Right atrium auricular region (tissue), 2 donors: ENCODE measurements at places on chromosomes 2 and 18. TPM values are rescaled to one million over a fixed set of nuclear protein-coding genes. Genes with fewer than 3 reads are reported as not detected.

DNA sequence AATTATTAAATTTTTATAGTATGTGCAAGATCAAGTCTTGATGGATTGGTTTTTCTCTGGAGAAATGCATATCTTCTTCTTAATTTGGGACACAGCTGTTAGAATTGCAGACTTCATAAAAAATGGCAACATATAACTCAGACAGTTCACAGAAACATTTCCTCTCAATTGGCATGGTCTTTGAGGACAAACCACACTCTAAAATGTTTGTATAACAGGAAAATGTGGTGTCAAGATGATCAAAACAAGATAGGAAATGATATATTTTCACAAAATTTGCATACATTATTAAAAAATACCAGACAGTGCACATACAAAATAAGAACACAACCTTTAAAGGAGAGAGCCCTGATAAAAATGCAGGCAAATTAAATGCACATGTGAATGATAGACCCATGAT lies 63.9 kb downstream of the ICOS start:
- no peak overlapping the region for H3K27ac ChIP-seq
- H3K36me3 ChIP-seq: no peaks in the 10 kb centered on the region
- no peak overlapping the region for H3K4me3 ChIP-seq
- H3K4me1 ChIP-seq: no peaks in the 10 kb centered on the region
- DNase-seq: no peak

- no peaks in the 10 kb centered on the region for H3K4me1 ChIP-seq
- no peaks in the 10 kb centered on the region for H3K36me3 ChIP-seq
- no peak overlapping the region for H3K4me3 ChIP-seq
Observed at GRCh38 chr2:74011246-74011645, 26.5 kb downstream of the TET3 start.

GRCh38 chr2:44102790-44103562 lies 65.7 kb upstream of the PPM1B start:
- no peak overlapping the region for H3K4me3 ChIP-seq
- DNase-seq: no peak
- no peaks in the 10 kb centered on the region for H3K36me3 ChIP-seq
- H3K27me3 ChIP-seq: no peaks in the 10 kb centered on the region

DNA sequence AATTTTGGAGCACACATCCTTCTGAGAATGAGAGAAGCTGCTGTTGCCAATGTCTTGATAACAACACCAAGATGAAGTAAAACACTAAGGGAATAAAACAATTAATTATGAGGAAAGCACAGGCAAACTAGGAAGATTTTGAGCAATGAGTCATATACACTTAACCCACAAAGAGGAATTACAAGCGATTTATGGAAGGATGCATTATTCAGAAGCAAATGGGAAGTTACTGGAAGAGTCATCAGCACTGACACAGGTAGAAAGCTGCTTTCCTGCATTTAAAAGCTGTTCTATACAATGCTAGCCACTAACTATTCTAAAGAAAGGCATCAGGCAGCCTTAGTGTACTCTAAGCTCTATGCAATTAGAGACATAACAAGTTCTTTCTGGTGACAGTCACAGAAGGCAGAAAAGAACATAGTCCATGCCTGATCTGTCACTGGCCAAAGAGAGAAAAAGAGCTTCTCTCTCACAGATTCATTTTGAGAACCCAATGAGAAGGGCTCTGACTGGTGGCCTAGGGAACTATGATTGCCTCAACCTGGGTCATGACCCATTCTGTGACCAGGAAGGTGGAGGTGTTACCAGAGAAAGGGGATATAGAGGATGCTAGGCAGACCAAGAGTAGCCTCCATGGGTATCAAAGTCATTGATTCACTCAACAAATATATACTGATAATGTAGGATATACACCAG lies 45.4 kb downstream of the M1AP start:
- H3K27me3 ChIP-seq: no peaks in the 10 kb centered on the region
- H3K27ac ChIP-seq: no peak overlapping the region
- no peak overlapping the region for H3K4me3 ChIP-seq
- H3K36me3 ChIP-seq: no peaks in the 10 kb centered on the region
- no peak for DNase-seq

DNA sequence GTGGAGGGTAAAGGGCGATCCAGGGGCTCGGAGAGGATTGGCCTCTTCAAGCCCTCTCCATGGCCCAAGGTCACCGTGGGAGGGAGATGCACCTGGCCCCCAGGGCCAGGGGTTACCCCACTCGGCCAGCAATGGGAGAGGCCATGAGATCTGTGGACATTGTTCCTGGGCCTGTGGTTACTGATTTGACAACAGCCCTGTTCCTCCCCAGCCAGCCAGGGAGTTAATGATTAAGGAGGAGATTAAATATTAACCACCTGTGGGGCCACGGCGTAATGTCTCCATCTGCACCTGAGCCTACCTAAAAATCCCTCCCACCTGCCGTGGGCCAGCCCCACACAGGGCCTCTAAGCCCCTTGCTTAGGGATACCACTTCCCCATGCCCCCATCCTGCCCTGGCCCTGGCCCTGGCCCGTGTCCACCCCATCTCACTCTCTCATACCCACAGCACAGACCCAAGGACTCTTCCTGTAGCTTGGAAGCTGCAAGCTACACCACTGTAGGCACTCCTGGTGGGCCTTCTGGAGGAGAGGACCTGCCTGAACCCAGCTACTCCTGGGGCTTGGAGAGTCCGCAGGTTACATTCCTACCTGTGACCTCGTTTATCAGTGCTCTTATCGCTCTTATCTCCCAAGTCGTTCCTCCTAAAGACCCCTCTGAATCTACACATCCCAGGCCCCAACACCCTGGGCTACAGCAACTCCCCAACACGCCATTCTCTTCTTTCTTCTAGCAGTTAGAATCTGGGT lies 32.1 kb downstream of the ZFP36L2 start:
- DNase-seq: no peak
- H3K4me1 ChIP-seq: no peaks in the 10 kb centered on the region
- no peak overlapping the region for H3K4me3 ChIP-seq
- no peak overlapping the region for H3K27ac ChIP-seq

DNA sequence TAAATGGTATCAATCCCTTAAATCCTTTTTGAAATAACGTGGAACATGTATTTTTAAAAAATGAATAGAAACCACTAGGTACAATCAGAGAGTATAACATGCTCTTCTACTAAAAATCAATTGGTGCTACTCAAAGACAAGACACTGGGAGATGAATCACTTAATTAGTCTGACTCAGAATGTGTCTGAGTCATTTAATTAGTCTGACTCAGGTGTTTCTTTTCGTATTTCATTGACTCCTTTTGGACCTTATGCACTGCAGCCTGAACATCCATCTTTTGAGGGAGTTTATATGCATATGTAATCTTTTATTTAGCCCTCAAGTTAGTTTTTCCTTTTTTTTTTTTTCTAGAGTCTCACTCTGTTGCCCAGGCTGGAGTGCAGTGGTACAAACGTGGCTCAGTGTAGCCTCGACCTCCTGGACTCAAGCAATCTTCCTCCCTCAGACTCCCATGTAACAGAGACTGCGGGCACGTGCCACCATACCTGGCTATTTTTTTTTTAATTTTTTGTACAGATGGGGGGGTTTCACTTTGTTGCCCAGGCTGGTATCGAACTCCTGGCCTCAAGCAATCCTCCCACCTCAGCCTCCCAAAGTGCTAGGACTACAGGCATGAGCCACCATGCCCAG lies 26.5 kb downstream of the PPP4R3B start:
- H3K4me3 ChIP-seq: no peak overlapping the region
- no peaks in the 10 kb centered on the region for H3K27me3 ChIP-seq
- no peaks in the 10 kb centered on the region for H3K4me1 ChIP-seq
- DNase-seq: no peak
- peaks cover 13% of the 10 kb centered on the region for H3K36me3 ChIP-seq
- H3K27ac ChIP-seq: no peak overlapping the region

GRCh38 chr2:76316691-76317090 lies 606.0 kb upstream of the GCFC2 start:
- H3K4me3 ChIP-seq: no peak overlapping the region
- no peak overlapping the region for H3K27ac ChIP-seq
- H3K36me3 ChIP-seq: no peaks in the 10 kb centered on the region
- no peaks in the 10 kb centered on the region for H3K27me3 ChIP-seq

Gene GCG
- not detected for total RNA-seq

- H3K27me3 ChIP-seq: no peaks in the 10 kb centered on the region
- H3K4me3 ChIP-seq: no peak overlapping the region
- no peak for DNase-seq
- peaks cover 20% of the 10 kb centered on the region for H3K36me3 ChIP-seq
Observed at GRCh38 chr2:121723316-121723715, 13.4 kb downstream of the NIFK start.

Gene RBM43
- 1.6 TPM for total RNA-seq

DNA sequence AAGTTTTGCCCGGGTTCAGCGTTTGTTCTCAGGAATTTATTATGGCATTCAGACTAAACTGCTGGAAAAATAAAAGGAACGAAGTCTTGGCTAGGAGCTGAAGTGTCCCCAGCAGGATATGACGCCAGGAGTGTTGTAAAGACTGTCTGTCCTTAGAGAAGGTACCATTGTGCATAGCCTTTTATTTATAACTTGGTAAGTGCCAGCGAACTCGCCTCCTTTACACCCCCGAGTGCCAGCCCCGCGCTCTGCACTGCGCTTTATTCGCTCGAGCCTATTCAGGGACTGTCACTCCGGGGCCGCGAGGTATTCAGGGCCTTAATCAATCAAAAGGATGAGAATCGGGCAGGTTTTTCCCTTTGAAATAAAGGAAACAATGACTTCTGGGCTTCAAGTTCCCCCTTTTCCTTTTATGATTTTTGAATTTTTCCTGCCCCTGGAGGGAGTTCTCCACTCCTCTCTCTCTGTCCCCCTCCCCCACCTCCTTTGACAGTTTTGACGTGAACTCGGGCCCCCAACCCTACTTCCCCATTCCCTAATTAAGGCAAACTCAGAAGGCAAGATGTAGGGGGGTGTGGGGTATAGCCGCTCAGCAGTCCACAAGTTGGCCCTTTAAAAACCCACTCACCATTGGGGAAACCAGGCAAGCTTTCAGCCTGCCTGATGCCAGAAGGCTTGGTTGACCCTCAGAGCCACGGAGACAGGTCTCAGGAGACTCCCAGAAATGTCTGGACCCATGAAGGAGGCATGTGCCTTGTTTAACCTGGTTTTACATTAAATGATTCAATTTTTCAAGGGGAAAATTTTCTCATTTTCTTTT lies 1.3 kb upstream of the PAX3 start:
- peaks cover 79% of the 10 kb centered on the region for H3K27me3 ChIP-seq
- H3K4me3 ChIP-seq: no peak overlapping the region
- no peak for DNase-seq
- no peaks in the 10 kb centered on the region for H3K4me1 ChIP-seq
- H3K27ac ChIP-seq: no peak overlapping the region
- no peaks in the 10 kb centered on the region for H3K36me3 ChIP-seq

GRCh38 chr2:53562407-53562806 lies 205.2 kb upstream of the CHAC2 start:
- no peaks in the 10 kb centered on the region for H3K36me3 ChIP-seq
- no peaks in the 10 kb centered on the region for H3K27me3 ChIP-seq
- H3K4me3 ChIP-seq: no peak overlapping the region

DNA sequence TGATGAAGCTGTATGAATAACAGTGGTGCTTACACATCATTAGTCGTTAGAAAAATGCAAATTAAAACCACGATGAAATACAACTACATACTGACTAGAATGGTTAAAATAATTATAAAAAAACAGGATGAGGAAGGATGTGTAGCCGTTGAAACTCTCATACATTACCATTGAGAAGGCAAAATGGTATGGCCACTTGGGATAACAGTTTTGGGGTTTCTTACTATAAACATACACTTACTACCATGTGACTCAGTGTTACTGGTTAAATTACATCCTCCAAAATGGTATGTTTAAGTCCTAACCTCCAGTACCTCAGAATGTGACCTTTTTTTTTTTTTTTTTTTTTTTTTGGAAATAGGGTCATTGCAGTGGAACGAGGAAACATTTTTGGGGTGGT lies 58.4 kb downstream of the UBE2E3 start:
- no peaks in the 10 kb centered on the region for H3K4me1 ChIP-seq
- H3K4me3 ChIP-seq: no peak overlapping the region
- H3K27ac ChIP-seq: no peak overlapping the region
- no peaks in the 10 kb centered on the region for H3K27me3 ChIP-seq
- H3K36me3 ChIP-seq: no peaks in the 10 kb centered on the region
- DNase-seq: no peak

Gene GNAL
- 2.7 TPM for total RNA-seq

- peaks cover 49% of the 10 kb centered on the region for H3K4me1 ChIP-seq
- no peaks in the 10 kb centered on the region for H3K36me3 ChIP-seq
- no peaks in the 10 kb centered on the region for H3K27me3 ChIP-seq
Observed at GRCh38 chr2:174014699-174015070, 49.5 kb upstream of the SP3 start.

GRCh38 chr2:150916467-150917396 lies 344.9 kb downstream of the RBM43 start:
- no peak for DNase-seq
- no peaks in the 10 kb centered on the region for H3K27me3 ChIP-seq
- H3K36me3 ChIP-seq: no peaks in the 10 kb centered on the region
- H3K27ac ChIP-seq: no peak overlapping the region
- H3K4me1 ChIP-seq: no peaks in the 10 kb centered on the region

- no peak overlapping the region for H3K4me3 ChIP-seq
- DNase-seq: no peak
- no peak overlapping the region for H3K27ac ChIP-seq
- no peaks in the 10 kb centered on the region for H3K36me3 ChIP-seq
- H3K27me3 ChIP-seq: no peaks in the 10 kb centered on the region
- no peaks in the 10 kb centered on the region for H3K4me1 ChIP-seq
Observed at GRCh38 chr2:138107288-138107687, 143.0 kb downstream of the HNMT start.

Gene FTCDNL1
- 2.8 TPM for total RNA-seq

- H3K4me3 ChIP-seq: no peak overlapping the region
- DNase-seq: no peak
- no peak overlapping the region for H3K27ac ChIP-seq
Observed at GRCh38 chr2:100653449-100654035, 90.7 kb downstream of the PDCL3 start.

- no peak overlapping the region for H3K27ac ChIP-seq
- H3K36me3 ChIP-seq: no peaks in the 10 kb centered on the region
- no peak for DNase-seq
- H3K4me3 ChIP-seq: no peak overlapping the region
- no peaks in the 10 kb centered on the region for H3K4me1 ChIP-seq
- no peaks in the 10 kb centered on the region for H3K27me3 ChIP-seq
Observed at GRCh38 chr2:207352978-207353671, 176.6 kb upstream of the CREB1 start.

Gene ACVR1
- total RNA-seq: 34.5 TPM

Gene TDRD15
- total RNA-seq: 1.7 TPM

GRCh38 chr2:135009339-135009738 lies 37.9 kb downstream of the MAP3K19 start:
- no peaks in the 10 kb centered on the region for H3K4me1 ChIP-seq
- no peak overlapping the region for H3K27ac ChIP-seq
- no peaks in the 10 kb centered on the region for H3K27me3 ChIP-seq
- no peaks in the 10 kb centered on the region for H3K36me3 ChIP-seq
